ENCODE measurements at places on chromosomes 1 and 21. TPM values are rescaled to one million over a fixed set of nuclear protein-coding genes. Genes with fewer than 3 reads are reported as not detected.

Gene AIRE
- 0.06 TPM for total RNA-seq

Gene RBBP4
- total RNA-seq = 336 TPM

Gene NIPAL3
- 44.2 TPM for total RNA-seq

Gene LIN28A
- not detected for total RNA-seq

Gene CACYBP
- 210 TPM for total RNA-seq

Gene BSND
- 0.07 TPM for total RNA-seq

Gene CD1B
- not detected for total RNA-seq

Gene DIO1
- total RNA-seq = not detected

GRCh38 chr1:66095190-66095589 lies 302.5 kb downstream of the PDE4B start:
- DNase-seq = no peak

DNA sequence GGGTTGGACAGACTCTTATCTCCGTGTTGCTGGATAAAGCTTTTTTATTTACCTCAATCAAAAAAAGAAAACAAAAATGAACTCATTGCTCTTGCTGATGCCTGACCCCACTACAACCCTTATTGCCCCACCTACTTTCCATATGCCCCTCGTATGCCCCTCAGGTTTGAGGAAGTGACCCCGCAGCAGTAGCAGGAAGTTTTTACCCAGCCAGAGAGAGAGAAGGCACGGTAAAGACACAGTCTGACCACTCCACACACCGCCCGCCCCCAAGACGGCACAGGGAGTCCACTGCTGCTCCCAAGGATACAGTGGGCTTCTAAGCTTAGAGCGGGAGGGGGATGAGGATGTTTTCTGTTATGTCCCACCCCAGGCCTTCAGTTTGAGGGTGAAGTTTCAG lies 9.8 kb downstream of the PLEKHO1 start:
- no peak for DNase-seq

DNA sequence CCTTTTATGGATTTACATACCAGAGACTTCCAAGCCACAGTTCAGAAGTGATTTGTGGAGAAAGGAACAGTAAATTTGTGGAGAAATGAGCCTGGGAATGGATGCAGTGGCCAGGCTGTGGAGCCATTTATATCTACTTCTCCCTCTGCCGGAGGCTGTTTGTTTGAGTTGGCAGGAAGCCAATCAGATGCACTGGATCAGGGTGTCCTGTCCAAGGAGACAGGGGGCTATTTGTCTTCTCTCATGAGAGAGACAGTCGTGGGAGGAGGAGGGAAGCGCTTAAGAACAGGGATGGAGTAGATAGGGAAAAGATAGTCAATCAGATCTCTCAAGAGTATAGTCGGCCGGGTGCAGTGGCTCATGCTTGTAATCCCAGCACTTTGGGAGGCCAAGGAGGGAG lies 2.8 kb upstream of the HAPLN2 start:
- no peak for DNase-seq

GRCh38 chr21:36753556-36753955 lies 54.6 kb downstream of the SIM2 start:
- no peak for DNase-seq

DNA sequence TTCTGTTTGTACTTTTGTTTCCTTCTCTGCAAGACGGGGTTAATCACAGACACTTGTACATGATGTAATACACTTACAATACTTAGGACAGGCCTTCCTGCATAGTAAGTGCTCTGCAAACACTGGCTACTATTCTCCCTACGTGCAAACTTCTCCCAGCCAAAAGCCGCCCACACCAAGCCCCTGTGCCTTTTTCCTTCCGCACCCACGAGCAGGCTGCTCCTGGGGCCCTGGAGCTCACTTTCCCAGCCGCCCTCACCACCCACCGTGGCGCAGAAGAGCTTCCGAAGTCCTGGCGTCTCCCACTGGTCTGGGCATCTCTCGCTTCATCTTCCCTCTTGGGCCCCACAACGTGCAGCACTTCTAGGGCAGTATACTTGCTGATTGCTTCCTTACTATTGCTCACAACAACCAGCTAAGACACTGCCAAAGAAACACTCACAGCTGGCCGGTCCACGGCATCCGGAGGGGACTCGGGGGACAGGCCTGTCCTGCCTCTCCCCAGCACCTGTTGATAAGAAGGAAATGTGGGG lies 22.5 kb upstream of the GPR157 start:
- DNase-seq = no peak

DNA sequence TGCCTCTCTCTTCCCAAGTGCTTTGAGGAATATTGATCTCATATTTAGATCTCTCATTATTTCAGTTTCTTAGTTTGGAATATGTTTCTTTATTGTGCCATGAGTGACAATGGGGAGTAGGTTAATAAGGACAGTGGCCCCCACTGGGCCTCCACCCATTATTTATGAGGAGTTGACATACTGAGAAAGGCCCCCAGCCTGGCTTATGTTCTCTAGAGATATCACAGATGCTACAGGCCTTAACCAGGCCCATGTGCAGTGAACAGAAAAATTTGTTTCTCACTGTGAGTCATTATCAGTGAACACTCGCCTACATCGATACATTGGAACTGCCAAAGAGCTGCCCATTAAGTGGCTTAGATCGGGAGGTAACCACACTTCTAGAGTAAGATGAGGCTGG lies 35.7 kb upstream of the SYT6 start:
- DNase-seq = no peak
